ENCODE measurements at places on chromosomes 2 and 18.

- no peak for DNase-seq
Observed at GRCh38 chr2:199219551-199219950, 238.2 kb downstream of the SATB2 start.

DNA sequence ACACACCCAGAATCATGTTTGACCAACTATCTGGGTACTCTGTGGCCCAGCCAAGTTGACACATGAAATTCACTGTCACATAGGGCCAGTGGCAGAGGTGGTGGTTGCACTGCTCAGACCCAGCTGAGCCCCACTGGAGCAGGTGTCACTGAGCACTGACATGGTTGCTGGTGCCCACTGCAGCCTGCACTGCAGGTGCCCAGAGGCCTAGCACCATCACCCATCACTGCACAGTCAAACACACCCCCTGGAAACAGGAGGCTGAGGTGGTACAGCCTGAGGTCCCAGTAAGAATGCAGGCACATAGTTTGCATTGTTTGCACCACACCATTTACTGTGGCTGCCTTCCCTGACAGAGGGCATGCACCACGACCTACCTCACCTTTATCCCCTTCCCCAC is 278.7 kb upstream of the MGAT5 start:
- no peak for DNase-seq

DNA sequence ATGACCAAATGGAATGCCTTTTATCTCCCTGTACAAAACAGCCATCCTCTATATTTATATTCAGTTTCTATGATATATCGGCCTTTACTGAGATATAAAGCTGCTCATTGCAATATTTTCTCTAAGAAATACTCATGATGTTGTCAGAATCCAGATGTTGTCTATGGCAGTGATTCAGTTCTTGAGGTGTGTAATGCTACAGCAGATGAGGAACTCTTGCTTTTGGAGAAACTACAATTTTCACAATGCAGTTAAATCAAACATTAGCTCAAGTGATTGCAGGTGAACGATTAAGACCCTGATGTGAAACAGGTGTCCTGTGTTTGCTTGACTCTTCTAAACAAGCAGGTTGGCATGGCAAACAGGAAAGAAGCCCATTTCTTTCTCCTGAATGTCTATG is 256.2 kb upstream of the CDH20 start:
- DNase-seq = no peak

- DNase-seq = no peak
Observed at GRCh38 chr2:26043109-26043508, 9.2 kb downstream of the RAB10 start.

- no peak for DNase-seq
Observed at GRCh38 chr18:58168221-58168620, 124.2 kb downstream of the NEDD4L start.

All from WTC11 (cell line).